Psoas muscle (tissue), 8 donors: ENCODE measurements at places on chromosomes 4 and X. TPM values are rescaled to one million over a fixed set of nuclear protein-coding genes. Genes with fewer than 3 reads are reported as not detected.

The LGI2 gene
- 0.50 TPM for total RNA-seq

The XAGE2 gene
- total RNA-seq, result not detected

The ODAPH gene
- total RNA-seq, result not detected

The ETDA gene
- total RNA-seq, result not detected

The ZFP42 gene
- not detected for total RNA-seq

The UGT2A1 gene
- total RNA-seq, result not detected

The KIF4A gene
- 0.15 TPM for total RNA-seq

The FGB gene
- total RNA-seq, result 0.54 TPM

The SHROOM4 gene
- total RNA-seq, result 5.1 TPM

The PHEX gene
- total RNA-seq, result 0.11 TPM

DNA sequence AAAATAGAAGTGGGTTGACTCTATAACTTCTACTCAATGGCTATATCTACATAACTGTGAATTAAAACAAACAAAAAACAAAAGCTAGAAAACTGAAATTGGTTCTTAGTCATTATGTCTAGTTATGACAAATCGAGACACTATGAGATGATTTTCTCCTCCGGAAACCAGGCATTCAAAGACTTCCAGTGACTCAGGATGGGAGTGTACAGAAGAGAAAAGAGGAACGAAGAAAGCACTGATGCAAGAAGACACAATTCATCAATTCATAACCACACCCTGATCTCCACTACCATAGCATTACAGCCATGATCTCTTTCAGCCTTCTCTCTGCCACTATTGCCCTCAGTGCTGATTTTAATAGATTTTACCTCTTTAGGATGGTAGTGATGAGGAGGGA is 253.6 kb downstream of the CBLL2 start:
- no peaks in the 10 kb centered on the region for H3K36me3 ChIP-seq
- H3K4me3 ChIP-seq, result no peak overlapping the region
- H3K27me3 ChIP-seq, result no peaks in the 10 kb centered on the region

- DNase-seq, result no peak
- no peaks in the 10 kb centered on the region for H3K36me3 ChIP-seq
- no peak overlapping the region for H3K4me3 ChIP-seq
- H3K4me1 ChIP-seq, result no peaks in the 10 kb centered on the region
Observed at GRCh38 chrX:75228854-75229253, 45.0 kb upstream of the UPRT start.

DNA sequence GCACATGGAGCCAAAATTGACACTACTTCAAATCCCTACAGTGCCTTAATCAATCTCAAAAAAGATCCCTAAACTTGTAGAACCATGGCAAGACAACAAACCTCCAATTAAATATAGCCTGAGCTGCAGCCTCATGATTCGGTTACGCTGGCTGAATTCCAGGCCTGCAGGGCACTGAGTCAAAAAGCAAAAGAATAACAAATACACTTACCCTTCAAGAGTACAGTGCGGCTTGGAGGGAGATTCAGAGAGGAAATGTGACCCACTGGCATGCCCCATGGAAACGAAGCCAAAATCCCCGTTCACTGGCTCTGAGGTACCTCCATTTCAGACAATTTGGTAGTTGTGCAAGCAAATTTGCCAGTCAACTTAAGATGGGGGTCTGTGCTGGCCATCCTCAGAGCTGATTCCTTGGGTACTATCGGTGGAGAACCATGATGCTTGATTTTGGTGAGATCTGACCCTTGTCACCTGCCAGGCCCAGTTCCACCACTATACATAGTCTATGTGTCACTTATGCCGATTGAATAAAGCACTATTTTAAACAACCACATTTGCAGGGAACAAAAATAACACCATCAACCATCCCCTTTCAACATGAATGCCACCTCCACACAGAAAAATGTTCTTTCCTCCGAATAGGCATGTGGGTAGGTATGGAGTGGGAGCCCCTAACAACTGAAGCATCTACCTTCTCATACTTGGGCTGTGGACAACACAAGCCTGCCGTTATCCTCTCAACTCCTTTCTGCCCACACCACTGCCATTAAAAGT is 2.1 kb downstream of the C4orf54 start:
- DNase-seq, result no peak
- H3K4me1 ChIP-seq, result peaks cover 30% of the 10 kb centered on the region
- H3K4me3 ChIP-seq, result peak overlapping the region; percentile 78
- no peaks in the 10 kb centered on the region for H3K36me3 ChIP-seq
- no peaks in the 10 kb centered on the region for H3K27me3 ChIP-seq
- peak overlapping the region; percentile 99 for H3K27ac ChIP-seq

DNA sequence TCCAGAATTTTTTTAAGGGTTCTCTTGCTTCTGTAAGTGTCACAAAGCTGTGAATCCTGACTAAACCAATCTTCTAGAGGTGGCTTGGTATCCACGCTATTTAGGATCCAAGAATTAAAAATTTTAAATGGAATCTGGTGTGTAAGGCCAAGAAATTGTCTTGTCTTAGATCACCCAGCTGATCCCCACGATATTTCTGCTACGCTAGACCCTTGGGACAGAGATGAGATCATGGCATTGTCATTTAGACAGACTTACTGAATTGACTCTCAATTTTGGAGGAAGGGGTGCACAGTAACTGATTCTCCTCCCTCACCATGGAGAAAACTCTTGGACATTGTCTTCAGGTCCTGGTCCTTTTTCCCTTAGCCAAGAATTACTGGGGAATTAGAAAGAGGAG is 5.7 kb downstream of the GPRIN3 start:
- no peak for DNase-seq
- no peaks in the 10 kb centered on the region for H3K36me3 ChIP-seq
- no peaks in the 10 kb centered on the region for H3K4me1 ChIP-seq
- no peak overlapping the region for H3K27ac ChIP-seq

DNA sequence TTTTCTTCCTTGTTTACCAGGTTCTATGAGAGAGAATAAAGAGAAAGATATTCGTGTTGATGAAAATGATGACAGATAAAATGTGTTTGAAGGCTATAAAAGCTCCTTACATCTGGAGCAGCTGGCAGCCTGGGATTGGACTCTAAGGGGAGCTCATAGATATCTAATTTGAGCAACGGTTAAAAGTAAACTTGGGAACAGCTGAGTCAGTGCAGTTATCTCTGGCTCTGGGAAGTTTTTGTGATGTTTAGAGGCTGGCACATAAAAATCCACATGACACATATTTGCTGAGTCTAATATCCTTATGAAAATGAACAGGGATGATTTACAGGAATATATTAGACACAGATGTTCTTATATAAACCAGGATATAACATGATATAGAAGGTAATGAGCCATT is 331.8 kb upstream of the TENM3 start:
- H3K27ac ChIP-seq, result no peak overlapping the region
- H3K27me3 ChIP-seq, result no peaks in the 10 kb centered on the region
- H3K4me1 ChIP-seq, result no peaks in the 10 kb centered on the region

DNA sequence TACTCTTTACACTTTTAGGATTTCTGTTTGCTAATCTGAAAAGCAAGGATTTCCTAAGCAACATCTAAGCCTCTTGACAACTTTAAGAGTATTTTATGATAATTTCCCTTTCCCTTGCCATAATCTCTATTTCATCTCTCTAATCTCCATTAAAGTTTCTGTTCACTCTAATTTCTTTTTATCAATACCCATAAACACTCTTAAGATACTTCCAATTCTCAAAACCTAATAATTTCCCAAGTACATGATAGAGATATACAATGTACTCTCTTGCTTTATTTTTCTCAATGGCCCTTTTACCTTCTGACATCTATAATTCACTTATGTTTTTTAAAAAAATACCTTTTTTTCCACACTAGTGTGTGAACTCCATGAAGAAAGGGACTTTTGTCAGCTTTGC is 26.8 kb downstream of the DAPP1 start:
- no peak for DNase-seq
- no peak overlapping the region for H3K4me3 ChIP-seq
- no peaks in the 10 kb centered on the region for H3K27me3 ChIP-seq
- H3K36me3 ChIP-seq, result no peaks in the 10 kb centered on the region
- H3K27ac ChIP-seq, result no peak overlapping the region

DNA sequence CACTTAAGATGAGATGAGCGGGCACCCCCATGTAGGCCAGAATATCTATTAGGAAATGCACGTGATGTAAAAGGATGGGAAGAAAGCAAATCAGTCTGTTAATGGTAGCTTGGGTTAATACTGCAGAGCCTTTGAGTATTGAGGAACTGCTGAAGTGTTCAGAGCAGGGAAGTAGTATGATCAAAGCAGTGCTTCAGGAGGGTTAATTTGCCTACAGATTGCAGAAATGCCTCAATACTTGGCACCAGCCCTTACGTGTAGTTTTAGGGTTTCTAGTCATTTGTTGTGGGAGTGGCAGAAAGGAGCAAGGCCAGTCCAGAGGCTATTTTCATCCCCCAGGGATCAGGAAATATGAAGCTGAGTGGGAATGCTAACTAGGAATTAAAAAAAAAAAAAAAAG is 19.7 kb downstream of the ZFX start:
- H3K27me3 ChIP-seq, result no peaks in the 10 kb centered on the region
- DNase-seq, result no peak
- peaks cover 46% of the 10 kb centered on the region for H3K4me1 ChIP-seq

GRCh38 chr4:25174674-25175073 is 14.4 kb upstream of the SEPSECS start:
- H3K27me3 ChIP-seq, result no peaks in the 10 kb centered on the region
- no peak overlapping the region for H3K27ac ChIP-seq
- H3K36me3 ChIP-seq, result no peaks in the 10 kb centered on the region
- peaks cover 19% of the 10 kb centered on the region for H3K4me1 ChIP-seq
- DNase-seq, result no peak
- H3K4me3 ChIP-seq, result no peak overlapping the region

- H3K36me3 ChIP-seq, result no peaks in the 10 kb centered on the region
- peak; percentile 27 for DNase-seq
- H3K27ac ChIP-seq, result no peak overlapping the region
- no peaks in the 10 kb centered on the region for H3K27me3 ChIP-seq
- no peaks in the 10 kb centered on the region for H3K4me1 ChIP-seq
Observed at GRCh38 chr4:153257151-153257620, 52.9 kb downstream of the TRIM2 start.

GRCh38 chr4:119692001-119692400 is 63.4 kb upstream of the PDE5A start:
- H3K27me3 ChIP-seq, result no peaks in the 10 kb centered on the region
- no peak overlapping the region for H3K27ac ChIP-seq
- H3K4me1 ChIP-seq, result no peaks in the 10 kb centered on the region
- DNase-seq, result no peak

DNA sequence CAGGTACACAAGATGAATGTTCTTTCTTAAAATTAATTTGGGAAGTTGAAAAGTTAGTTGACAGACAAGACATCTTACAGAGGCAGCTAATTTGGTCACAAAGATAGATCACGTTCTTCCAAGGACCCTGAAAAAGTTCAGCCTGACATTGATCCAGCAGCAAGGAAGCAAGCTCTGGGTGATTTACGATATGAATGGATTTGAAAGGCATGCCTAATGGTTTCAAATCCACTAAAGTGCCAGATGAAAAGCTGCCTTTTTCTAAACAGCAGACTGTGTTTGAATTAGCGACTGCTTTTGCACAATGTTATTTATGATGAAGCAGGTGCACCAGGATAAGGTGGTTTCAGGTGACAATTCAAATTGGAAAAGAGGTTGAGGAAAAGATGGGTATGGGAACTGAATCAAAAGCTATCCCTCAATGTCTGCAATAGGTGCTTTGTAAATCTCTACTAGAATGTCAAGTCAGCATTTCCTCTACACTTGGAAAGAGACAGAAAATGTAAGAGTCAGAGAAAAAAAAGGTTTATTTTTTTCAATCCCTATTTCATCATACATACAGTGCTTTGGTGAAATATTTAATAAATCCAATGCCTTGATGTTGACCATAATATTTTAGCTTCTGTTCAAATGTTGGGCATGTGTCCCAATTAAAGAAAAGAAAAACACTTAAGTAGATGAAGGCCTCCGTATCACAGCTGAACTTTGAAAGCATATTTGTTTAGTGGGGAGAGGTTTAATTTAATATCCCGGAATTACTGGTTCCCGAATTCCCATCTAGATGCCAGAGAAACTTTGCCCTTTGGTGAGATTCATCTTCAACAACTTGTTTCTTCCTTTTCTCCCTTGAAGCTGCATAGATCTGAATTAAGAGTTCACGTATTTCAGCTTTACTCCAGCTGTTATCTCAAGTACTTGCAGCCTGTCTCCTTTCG is 6.0 kb downstream of the RASGEF1B start:
- H3K27me3 ChIP-seq, result no peaks in the 10 kb centered on the region
- H3K36me3 ChIP-seq, result no peaks in the 10 kb centered on the region

DNA sequence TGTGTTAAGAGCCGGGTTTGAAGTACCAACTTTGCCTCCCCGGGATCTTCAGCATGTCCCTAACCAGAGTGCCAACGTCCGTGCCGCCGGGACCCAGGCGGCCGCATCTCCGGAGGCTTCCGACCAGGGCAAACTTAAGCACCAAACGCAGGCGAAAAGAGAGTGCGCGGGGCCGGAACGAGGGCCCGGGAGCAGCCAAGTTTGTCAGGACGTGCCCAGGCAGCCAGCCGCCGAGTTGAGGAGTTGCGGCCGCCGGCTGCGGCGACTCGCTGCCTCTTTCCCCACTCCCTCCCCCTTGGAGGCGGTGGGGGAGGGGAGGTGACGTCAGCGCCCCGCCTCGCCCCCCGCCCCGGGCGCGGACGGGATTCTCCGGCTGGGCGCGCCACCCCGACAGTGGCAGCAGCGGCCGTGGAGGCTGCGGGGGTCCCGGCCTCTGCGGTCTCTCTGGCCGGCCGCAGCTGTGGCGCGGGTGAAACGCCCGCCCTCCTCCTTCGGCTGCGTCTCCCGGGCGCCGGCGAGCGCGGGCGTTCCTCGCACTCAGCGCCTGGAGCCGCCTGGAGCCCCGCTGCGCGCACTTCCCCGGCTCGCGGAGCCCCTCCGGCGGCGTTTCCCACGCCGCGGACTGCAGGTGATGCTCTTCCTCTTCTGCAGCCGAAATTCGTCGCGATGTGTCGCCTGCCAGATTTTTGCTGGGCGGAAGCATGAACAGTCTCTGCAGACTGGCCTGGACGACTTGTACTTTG is 2.9 kb upstream of the FAT1 start:
- H3K36me3 ChIP-seq, result no peaks in the 10 kb centered on the region
- H3K4me1 ChIP-seq, result peaks cover 6% of the 10 kb centered on the region
- H3K27ac ChIP-seq, result peak overlapping the region; percentile 46
- peak overlapping the region; percentile 77 for H3K4me3 ChIP-seq
- peak; percentile 65 for DNase-seq
- peaks cover 55% of the 10 kb centered on the region for H3K27me3 ChIP-seq

GRCh38 chr4:182494103-182494502 is 250.9 kb downstream of the TENM3 start:
- H3K4me1 ChIP-seq, result peaks cover 13% of the 10 kb centered on the region
- H3K4me3 ChIP-seq, result no peak overlapping the region
- no peak overlapping the region for H3K27ac ChIP-seq
- no peaks in the 10 kb centered on the region for H3K27me3 ChIP-seq

GRCh38 chr4:189232274-189232673 is 708.4 kb upstream of the FRG1 start:
- DNase-seq, result no peak
- H3K4me1 ChIP-seq, result no peaks in the 10 kb centered on the region
- no peaks in the 10 kb centered on the region for H3K36me3 ChIP-seq
- no peaks in the 10 kb centered on the region for H3K27me3 ChIP-seq

GRCh38 chr4:81789158-81789557 is 317.5 kb upstream of the RASGEF1B start:
- no peak overlapping the region for H3K27ac ChIP-seq
- no peaks in the 10 kb centered on the region for H3K4me1 ChIP-seq
- H3K27me3 ChIP-seq, result no peaks in the 10 kb centered on the region
- no peaks in the 10 kb centered on the region for H3K36me3 ChIP-seq
- DNase-seq, result no peak
- no peak overlapping the region for H3K4me3 ChIP-seq
